Activated CD4-positive, alpha-beta T cell treated with anti-CD3 and anti-CD28 coated beads for 36 hours (primary cell): ENCODE measurements at places on chromosomes 5 and 9. TPM values are rescaled to one million over a fixed set of nuclear protein-coding genes. Genes with fewer than 3 reads are reported as not detected.

- no peak overlapping the region for H3K27ac ChIP-seq
- no peak overlapping the region for H3K4me3 ChIP-seq
- peaks cover 3% of the 10 kb centered on the region for H3K36me3 ChIP-seq
- H3K27me3 ChIP-seq = no peaks in the 10 kb centered on the region
- no peak for DNase-seq
These were observed 67.4 kb downstream of the GNAQ start for GRCh38 chr9:77964258-77964657.

- H3K4me3 ChIP-seq = no peak overlapping the region
- H3K27ac ChIP-seq = no peak overlapping the region
- H3K36me3 ChIP-seq = peaks cover 23% of the 10 kb centered on the region
These were observed 71.4 kb downstream of the RAPGEF6 start for GRCh38 chr5:131563434-131564228.

DNA sequence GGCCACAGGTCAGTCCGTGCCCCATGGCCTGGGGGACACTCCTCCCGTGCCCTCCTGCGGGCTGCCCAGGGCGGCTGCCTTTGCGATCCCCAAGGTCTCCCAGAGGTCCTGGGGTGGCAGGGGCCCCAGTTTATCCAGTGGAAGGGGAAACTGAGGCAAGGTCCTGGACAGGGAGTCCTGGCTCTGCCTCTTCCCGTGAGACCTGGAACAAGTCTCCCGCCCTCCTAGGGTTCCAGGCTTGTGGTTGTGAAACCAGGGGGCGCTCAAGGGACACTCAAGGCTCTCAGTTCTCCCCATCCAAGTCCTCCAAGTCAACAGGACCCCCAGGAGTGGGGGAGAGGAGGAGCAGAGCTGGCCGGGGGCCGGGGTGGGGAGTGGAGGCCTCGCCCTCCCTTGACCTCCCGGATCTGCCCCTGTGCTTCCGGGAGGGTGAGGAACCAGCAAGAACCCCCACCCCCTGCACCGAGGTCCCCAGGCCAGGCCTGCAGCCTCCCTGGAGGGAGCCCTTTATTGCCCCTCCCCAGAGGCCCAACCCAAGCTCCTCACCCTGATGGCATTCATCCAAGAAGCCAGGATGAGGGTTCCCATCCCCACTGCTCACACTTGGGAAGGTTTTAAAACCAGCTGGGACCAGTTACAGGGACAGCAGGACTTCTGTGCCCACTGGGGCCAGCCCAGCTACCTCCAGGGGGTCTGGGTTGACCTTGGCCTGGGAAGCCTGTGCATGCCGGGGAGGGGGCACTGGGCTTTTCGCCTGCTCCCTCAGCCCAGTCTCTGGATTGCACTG lies 24.7 kb upstream of the TMEM250 start:
- DNase-seq = peak; percentile 43
- no peak overlapping the region for H3K4me3 ChIP-seq
- no peak overlapping the region for H3K27ac ChIP-seq

Gene PHF24
- total RNA-seq = 0.18 TPM

GRCh38 chr9:69339620-69340019 lies 14.6 kb downstream of the ENTREP1 start:
- H3K4me3 ChIP-seq = no peak overlapping the region
- H3K27ac ChIP-seq = no peak overlapping the region
- H3K4me1 ChIP-seq = no peaks in the 10 kb centered on the region
- DNase-seq = no peak
- H3K36me3 ChIP-seq = no peaks in the 10 kb centered on the region

- no peak overlapping the region for H3K4me3 ChIP-seq
- no peaks in the 10 kb centered on the region for H3K4me1 ChIP-seq
- no peaks in the 10 kb centered on the region for H3K36me3 ChIP-seq
- H3K27ac ChIP-seq = no peak overlapping the region
- no peak for DNase-seq
These were observed 55.5 kb upstream of the DMRT1 start for GRCh38 chr9:785997-786396.

Gene MAMDC2
- total RNA-seq = not detected

- no peaks in the 10 kb centered on the region for H3K27me3 ChIP-seq
- H3K4me3 ChIP-seq = no peak overlapping the region
- no peak for DNase-seq
- H3K4me1 ChIP-seq = peaks cover 37% of the 10 kb centered on the region
- H3K36me3 ChIP-seq = peaks cover 35% of the 10 kb centered on the region
These were observed 22.2 kb upstream of the ZBTB34 start for GRCh38 chr9:126838055-126838811.

DNA sequence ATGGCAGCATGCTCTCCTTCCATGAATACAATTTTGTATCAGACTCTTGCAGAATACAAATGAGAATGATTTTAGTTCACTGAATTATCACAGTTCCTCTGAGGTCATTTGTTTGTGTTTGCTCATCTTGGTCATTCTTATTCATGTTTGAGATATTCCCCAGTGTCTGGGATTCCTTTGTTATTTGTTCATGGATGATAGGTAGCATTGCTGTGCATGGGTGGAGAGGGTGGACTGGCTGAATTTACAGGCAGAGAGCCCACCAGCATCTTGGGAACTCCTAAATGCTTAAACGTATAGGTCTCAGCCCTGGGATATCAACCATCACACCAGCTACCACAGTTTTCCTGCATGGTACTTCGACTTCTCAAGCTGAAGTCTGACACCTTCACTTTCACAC lies 459.8 kb downstream of the CCDC171 start:
- H3K27me3 ChIP-seq = no peaks in the 10 kb centered on the region
- no peak overlapping the region for H3K27ac ChIP-seq
- no peak overlapping the region for H3K4me3 ChIP-seq
- no peaks in the 10 kb centered on the region for H3K36me3 ChIP-seq
- no peak for DNase-seq

GRCh38 chr9:131833906-131834305 lies 94.0 kb upstream of the RAPGEF1 start:
- H3K4me3 ChIP-seq = no peak overlapping the region
- DNase-seq = peak; percentile 24

DNA sequence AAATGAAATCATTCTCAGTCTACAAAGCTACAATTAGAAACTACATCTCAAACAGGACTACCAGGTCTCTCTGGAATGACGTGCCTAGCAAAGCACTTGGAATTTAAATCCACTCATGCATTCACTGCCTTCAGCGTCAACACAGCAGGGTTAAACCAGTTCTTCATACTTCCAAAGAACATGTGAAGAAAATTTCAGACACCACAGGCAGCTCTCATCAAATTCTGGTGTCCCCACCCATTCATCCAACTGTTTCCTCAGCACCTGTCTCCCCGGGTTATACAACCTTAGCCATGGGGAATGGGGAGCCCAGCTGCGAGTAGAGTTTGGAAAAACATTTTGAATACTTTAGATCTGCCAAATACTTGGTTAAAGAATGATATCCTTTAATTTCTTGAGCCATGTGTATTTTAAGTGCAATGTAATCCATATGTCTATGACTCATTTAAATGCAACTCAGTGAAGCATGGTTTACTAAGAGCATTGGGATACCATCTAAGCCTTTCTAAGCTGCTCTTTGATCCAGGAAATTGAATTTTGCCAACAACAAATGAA lies 17.5 kb downstream of the ADAM19 start:
- peaks cover 33% of the 10 kb centered on the region for H3K36me3 ChIP-seq
- peaks cover 55% of the 10 kb centered on the region for H3K4me1 ChIP-seq
- no peak overlapping the region for H3K4me3 ChIP-seq
- H3K27me3 ChIP-seq = no peaks in the 10 kb centered on the region
- no peak for DNase-seq

DNA sequence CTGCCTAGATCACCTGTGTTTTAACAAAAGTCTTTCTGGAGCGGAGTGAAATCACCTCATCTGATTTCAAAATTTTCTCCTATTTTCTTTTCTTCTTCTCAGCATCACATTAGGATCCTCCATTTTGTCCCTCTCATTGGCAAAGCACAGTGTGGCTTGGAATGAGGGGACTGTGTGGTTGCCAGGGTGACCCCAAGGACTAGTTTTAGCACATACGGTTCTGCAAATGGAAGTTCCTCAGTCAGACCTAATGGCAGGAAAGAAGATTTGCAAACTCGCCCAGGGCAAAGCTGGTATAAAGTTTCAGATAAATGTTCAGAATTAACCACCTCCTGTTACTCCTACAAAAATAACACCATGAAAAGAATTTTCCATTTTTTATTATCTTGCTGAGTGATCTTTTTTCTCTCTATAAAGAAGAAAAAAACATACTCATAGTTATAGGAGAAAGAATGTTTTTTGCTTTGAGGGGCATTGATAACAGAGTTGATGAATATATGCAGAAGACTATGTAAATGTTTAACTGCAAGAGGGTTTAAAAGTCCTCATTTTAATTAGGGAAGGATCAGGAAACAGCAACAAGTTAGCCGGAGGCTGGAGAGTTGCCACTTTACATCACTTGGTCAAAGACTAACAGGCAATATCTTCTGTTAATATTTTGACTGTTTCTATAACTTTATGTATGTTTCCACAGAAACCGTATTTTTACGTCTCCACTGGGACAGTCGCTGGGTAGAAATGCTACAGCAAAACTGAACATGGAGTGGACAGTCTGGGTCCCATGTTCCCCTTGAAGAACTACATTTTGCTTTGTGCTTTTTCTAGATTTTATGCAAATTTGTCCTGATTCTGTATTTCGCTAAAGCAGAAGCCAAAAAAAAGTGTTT lies 257.8 kb downstream of the NR2F1-AS1 start:
- no peak overlapping the region for H3K27ac ChIP-seq
- H3K27me3 ChIP-seq = peaks cover 5% of the 10 kb centered on the region
- H3K36me3 ChIP-seq = no peaks in the 10 kb centered on the region
- DNase-seq = no peak
